ENCODE measurements at places on chromosomes 5 and 9.

DNA sequence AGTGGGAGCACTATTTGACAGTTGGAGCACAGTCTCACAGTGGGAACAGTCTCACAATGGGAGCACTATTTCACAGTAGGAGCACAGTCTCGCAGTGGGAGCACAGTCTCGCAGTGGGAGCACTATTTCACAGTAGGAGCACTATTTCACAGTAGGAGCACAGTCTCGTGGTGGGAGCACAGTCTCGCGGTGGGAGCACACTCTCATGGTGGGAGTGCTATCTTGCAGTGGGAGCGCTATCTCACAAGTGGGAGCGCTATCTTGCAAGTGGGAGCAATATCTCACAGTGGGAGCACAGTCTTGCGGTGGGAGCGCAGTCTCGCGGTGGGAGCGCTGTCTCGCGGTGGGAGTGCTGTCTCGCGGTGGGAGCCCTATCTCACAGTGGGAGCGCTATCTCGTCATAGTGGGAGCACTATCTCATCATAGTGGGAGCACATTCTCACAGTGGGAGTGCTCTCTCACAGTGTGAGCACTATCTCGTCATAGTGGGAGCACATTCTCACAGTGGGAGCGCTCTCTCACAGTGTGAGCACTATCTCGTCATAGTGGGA is 56.1 kb downstream of the MED10 start:
- no peak for DNase-seq

DNA sequence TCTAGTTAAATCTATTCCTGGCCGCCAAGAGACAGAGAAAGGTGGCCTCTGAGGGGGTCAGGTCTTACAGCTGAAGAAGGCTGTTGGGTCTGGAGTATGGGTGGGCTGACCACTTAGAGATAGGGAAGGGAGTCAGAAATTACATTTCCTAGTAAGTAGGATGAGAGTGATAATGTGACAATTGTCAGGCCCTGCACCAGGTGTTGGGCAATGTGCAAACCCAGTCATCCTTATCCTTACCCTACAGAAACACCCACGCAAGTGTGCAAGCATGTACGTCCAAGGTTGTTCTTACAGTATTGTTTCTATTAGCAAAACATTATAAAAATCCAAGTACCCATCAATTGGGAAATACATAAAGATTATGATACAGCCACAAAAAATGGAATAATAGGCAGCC is 9.5 kb downstream of the SPAAR start:
- no peak for DNase-seq

GRCh38 chr9:91034976-91035824 is 233.6 kb downstream of the SYK start:
- no peak for DNase-seq

DNA sequence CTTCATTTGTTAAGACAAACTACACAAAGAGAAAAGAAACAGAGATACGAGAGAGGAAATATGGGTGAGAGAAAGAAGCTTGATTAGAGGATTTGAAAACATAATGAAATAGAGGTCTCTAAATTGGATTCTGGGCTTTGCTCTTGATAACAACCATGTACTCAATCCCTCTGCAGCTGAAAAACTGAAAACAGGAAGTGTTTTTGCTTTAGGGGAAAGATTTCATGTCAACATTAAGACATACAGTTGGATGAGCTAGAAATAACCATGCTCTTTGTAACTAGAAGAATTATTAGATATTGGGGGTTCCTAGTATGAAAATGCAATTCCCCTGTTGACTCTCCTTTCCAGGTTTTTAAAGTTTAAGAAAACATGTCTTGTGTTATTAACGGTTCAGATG is 21.9 kb downstream of the CRHBP start:
- no peak for DNase-seq

- no peak for DNase-seq
Measured at GRCh38 chr5:1793301-1793740, 6.3 kb downstream of the MRPL36 start.

GRCh38 chr9:36328798-36329411 is 70.7 kb upstream of the GNE start:
- peak; percentile 24 for DNase-seq

DNA sequence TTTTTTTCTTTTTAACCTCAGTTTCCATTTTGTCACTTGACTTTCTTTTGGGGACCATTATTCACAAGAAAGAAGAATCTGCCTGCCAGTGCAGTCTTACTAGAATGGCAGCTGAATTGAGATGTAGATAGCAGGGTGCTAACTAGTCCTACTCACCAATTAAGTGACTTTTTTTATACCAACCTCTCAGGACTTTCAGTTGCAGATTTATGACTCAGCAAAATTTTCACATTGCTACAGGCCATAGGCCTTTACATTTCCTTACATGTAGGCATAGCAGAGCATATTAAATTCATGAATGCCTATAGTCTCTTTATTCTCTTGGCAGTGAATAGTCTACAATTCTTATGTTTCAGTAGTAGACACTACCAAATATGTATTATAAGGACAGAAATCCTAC is 54.0 kb upstream of the FKTN start:
- no peak for DNase-seq

DNA sequence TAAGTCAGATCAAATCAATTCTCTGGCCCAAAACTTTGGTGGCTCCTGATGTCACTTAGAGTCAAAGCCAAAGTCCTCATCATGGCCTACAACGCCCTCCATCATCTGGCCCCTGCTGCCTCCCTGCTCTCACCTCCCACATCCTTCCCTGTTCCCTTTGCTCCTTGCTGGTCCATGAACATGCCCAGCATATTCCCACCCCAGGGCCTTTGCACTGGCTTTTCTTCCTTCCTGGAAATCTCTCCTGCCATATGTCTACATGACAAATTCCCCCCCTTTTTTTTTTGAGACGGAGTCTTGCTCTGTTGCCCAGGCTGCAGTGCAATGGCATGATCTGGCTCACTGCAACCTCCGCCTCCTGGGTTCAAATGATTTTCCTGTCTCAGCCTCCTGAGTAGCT is 11.1 kb upstream of the PSD2 start:
- no peak for DNase-seq

GRCh38 chr5:154002093-154002492 is 36.6 kb downstream of the FAM114A2 start:
- no peak for DNase-seq

DNA sequence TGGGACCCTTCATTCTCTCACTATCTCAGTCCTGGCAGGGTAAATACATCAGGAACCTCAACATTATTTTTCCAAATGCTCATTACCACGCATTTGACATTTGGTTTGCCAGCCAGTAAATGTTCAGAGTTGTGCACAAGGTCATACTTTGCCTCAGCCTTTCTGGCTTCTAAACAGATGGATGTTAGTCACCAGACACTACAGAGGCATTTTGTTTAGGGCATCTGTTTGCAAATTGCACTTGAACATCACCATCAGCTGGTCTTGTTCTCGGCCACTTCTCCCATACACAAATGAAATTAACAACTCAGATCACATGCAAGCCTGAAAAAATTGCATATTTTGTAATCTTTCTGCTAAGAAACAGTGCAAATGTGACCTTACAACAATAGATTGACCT is 75.0 kb upstream of the SLC1A1 start:
- DNase-seq, result no peak

GRCh38 chr5:21681911-21682310 is 1171.2 kb downstream of the CDH12 start:
- DNase-seq, result no peak

DNA sequence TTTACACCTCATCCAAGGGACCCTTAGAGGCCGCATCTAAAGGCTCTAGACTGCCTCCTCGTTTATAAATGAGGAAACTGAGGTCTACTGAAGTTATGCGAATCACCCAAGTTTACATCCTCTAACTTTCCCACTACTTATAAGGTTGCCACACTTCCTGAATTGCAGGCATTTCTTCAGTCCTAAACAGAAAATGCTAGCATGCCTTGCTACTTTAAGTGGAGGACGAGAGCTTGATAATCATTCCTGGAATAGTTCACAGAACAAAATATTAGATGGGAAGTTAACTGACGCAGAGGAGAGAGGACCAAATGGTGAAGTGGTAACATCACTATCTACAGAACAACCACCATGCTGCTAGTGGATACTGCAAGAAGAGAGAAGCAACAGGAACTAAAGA is 85.8 kb downstream of the GNAQ start:
- no peak for DNase-seq

DNA sequence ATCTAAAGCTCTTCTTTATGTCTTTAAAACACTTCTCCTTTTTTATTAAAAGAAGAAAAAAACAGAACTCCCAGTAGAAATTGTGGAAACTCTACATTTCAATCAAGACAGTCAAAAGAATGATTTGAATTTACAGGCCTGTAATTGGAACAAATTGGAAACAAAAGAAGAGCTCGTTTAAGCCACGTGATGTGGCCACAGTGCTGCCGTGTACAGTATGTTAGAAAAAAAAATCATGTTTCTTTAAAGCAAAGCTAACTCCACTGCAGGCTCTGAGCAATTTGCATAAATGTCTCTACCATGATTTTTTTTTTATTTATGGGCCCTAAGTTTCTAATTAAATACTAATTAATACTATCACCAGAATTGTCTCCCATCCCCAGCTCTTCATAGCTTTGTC is 325.6 kb downstream of the ZSWIM6 start:
- no peak for DNase-seq

DNA sequence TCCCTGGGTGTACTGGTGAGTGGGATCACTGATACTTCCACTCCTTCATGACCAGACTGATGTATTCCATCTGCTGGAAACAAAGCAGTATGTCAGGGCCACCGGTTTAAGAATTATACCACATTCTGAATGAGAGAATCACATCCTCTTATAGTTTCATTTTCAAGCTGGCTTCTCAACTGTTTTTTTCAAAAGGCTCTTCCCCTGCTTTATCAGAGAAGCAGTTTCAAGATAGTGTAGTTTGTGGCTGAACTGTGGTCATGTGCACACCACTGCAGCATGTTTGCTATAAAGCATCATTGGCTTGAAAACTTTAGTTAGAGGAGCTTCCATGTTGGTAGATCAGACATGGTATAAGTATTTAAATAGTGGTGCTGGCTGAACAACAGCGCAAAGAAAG is 450.5 kb upstream of the CDH10 start:
- DNase-seq, result no peak

- DNase-seq, result no peak
Measured at GRCh38 chr9:13811876-13812275, 502.1 kb downstream of the NFIB start.

GRCh38 chr9:111198936-111199335 is 131.1 kb downstream of the OR2K2 start:
- no peak for DNase-seq

- DNase-seq, result no peak
Measured at GRCh38 chr9:136299541-136299940, 4.4 kb downstream of the CCDC187 start.

GRCh38 chr9:73683862-73684591 is 532.4 kb downstream of the ANXA1 start:
- DNase-seq, result no peak

GRCh38 chr5:56126487-56127179 is 106.5 kb downstream of the ANKRD55 start:
- no peak for DNase-seq

- no peak for DNase-seq
Measured at GRCh38 chr9:72440378-72440777, 75.4 kb upstream of the ZFAND5 start.

GRCh38 chr9:136661641-136662325 is 933 bp upstream of the EGFL7 start:
- no peak for DNase-seq

DNA sequence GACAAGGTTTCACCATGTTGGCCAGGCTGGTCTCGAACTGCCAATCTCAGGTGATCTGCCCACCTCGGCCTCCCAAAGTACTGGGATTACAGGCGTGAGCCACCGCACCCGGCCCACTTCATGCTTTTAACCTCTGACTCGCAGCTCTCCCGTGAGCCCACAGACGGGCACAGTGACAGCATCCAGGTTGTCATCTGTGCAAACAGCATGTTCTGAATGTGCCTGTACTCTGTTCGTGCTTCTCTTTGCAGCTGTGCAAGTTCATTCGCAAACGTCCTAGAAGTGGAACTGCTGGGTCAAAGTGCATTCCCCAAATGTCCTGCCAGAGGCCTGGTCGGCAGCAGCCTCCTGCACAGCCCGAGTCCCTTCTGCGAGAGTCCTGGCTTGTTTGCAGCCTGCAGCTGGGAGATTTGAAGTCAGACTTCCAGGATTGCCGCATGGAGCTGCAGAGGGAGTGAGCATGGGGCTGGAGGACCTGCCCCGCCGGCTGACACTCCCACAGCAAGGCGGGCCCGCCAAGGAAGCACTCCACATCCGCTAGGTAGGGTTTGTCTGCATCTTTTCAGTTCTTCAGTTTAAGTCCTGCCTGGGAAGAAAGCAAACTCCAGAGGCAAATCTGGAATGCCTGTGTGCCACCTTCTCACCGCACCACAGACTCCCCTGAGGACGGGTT is 3.4 kb downstream of the BRD3OS start:
- DNase-seq, result no peak

DNA sequence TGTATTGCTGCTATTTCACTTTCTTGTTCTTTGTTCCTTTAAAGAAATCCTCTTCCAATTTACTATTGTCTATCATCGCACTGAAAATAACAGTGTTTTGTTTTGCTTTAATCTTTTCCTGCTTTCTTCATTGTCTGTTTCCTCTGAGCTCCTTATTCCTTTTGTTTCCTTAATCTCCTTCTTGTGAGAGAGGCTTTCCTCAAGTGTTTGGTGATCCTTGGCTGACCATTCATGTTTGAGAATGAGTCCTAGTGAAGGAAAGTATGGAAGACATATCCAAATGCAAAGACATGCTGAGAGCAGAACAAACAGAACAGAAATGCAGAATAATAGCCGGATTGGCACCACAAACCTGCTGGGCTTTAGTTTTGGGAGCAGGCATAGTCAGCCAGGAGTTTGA is 42.0 kb upstream of the ENTREP1 start:
- DNase-seq, result no peak

GRCh38 chr9:113603048-113603375 is 139.5 kb downstream of the RGS3 start:
- no peak for DNase-seq

DNA sequence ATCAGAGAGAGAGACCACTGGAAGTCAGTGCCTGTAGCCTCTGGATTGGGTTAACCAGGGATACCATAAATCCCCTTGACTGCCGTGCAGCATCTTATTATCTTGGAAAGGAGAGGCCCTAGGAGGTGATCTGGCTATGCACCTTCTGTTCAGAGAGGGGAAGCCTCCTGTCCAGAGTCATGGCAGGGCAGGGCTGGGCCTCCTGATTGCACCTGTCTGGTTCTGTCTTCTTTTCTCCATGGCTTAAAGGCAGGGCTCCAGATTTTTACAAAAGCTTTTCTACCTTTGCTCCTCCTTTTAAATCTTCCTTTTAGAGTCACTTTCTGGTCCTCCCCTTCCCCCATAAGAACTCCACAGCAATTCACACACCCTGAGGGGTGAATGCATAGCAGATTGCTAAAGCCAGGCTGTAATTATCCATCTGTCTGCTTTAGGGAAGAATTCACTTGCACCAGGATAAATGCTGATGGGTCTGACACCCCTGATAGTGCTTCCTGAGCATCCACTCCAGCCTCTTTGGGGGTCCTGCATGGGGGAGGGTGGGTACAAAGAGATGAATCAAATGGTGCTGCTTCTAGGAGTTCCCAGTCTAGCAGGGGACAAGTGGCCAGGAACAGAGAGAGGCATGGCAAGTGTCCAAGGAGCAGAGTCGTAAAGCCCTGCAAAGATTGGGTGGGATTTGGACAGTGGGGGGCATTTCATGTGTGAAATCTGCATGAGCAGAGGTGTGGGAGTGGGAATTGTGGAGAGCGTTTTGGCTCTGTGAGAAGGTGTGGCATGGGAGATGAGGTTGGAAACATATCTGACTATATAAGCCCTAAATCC is 141.3 kb upstream of the ALDH1B1 start:
- DNase-seq, result no peak

GRCh38 chr9:137034709-137035506 is 3.0 kb upstream of the FUT7 start:
- peak; percentile 85 for DNase-seq

GRCh38 chr5:57841676-57842363 is 359.2 kb upstream of the ACTBL2 start:
- no peak for DNase-seq
